ENCODE measurements at places on chromosomes 4 and X.

DNA sequence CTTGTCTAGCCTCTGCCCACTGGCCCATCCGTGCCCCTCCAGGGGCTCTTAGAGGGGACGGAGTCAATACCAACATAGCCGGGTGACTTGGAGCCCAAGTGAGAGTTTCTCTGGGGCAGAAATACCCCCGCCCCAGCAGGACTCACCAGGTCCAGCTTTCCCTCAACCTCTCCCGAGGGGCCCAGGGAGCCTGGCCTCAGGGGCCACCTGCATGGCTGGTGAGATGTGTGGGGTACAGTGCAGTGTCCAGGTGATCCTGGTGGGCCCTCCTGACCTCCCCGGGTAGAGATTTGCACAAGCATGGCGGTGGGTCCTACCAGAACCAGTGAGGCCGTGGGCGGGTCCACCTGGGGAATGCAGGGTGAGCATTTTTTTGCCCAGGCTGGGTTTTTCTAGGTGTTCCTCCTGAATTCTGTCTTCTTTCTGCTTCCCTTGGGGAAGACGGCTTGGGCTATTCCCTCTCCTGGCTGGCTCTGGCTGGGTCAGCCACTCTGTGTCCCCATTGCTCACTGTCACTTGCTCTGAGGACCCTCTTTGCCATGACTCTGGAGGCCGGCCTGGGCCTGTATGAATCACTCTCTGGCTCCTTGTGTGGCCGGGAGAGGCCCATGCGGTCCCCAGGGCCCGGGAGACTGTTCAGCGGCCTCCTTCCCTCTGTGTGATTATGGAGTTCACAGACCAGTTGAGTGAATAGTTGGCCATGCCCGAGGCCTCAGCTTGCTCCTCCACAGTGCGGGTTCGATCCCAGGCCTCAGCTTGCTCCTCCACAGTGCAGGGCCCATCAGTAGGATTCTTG lies 71.0 kb upstream of the NKX1-1 start:
- DNase-seq: no peak

GRCh38 chrX:151713849-151714248 lies 2.0 kb upstream of the FATE1 start:
- DNase-seq: no peak

DNA sequence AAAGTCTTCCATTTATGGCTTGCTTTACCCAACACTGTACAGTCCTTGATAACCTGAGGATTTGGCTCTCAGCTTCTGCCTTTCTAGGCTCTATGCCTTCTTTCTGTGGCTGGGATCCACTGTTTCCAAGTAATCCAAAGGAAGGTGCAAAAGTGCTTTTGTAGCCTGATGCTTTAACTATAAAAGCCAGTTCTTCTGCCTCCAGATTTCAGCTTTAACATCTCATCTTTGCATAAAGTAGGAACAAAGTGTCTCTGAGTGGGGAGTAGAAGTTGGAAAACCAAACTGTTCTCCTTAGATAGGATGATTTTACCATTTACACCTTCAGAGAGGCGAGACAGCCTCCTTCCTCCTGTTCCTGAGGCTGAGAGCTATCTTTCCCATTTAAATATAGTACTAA lies 11.1 kb upstream of the SEC24D start:
- DNase-seq: no peak

- DNase-seq: peak; percentile 33
Observed at GRCh38 chr4:41204400-41204978, 9.9 kb downstream of the APBB2 start.

GRCh38 chrX:34880656-34881055 lies 61.9 kb upstream of the FAM47B start:
- DNase-seq: no peak

- DNase-seq: no peak
Observed at GRCh38 chr4:165394275-165394674, 15.5 kb downstream of the CPE start.

- DNase-seq: no peak
Observed at GRCh38 chr4:174553031-174553430, 30.7 kb upstream of the HPGD start.

DNA sequence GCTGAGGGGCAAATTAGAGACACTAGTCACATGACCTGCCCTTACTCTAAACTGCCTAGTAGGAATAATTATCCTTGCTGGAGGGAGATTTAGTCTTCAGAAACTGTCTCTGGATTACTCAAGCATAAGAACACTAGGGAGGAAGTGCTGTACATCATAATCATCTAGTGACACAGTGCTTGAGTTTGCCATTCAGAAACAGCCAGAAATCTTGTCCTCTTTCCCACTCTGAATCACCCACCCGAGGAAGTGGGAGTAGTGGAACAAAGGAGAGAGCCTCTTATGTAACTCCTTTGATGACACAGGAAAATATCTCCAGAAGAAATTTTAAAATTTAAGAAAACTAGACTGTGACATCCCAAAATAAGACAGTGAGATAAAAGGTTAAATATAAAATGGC lies 69.3 kb upstream of the PCDH19 start:
- DNase-seq: no peak

DNA sequence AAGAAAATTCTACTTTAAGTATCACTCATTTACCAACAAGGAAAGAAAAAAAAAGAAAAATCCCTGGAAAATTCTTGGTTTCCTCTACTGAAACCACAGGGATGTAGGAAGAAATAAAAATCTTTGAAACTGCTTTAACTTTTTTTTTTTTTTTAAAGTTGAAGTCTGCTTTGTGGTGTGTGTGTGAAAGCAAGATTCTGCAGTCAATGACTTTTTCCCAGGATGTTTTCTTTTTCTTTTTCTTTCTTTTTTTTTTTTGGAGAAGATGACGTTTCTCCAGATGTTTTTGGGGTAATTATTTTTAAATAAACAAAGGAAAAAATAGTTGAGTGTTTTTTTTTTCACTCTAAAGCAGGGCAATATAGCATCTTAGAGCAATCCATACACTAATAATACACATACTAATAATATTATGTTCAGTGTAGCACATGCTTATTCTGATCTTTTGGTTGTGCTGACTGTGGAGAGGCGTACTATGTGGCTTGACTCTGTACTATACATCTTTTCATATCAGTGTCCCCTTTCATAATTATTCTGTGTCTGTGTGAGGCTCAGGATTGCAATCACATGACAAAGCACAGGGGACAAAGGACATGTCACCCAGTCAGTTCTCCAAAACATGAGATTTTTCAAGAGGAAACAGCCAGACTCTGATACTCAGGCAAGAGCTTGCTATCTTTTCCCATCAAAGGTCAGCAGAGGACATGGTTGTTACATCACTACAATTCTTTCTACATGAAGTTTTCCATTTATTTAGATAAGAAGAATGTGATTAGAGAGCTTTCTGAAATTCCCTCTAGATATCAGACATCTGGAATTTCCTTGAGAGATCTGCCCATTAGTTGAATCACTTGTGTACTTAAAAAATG lies 111.0 kb downstream of the PDE5A start:
- DNase-seq: no peak

- peak; percentile 64 for DNase-seq
Observed at GRCh38 chrX:102651242-102652011, at the start of gene GPRASP1. Gene GPRASP1 (plus strand): TSS chrX:102651483. CDS start chrX:102653914, 2,431 bp downstream.
